Stimulated activated CD4-positive, alpha-beta T cell treated with anti-CD3 and anti-CD28 coated beads, Interleukin-1b, Interleukin-23, amount 100 ng/mL, for 24 hours (primary cell): ENCODE measurements at places on chromosomes 4 and X.

- DNase-seq = no peak
These were observed 105.1 kb downstream of the ADGRA3 start for GRCh38 chr4:22410645-22411247.

DNA sequence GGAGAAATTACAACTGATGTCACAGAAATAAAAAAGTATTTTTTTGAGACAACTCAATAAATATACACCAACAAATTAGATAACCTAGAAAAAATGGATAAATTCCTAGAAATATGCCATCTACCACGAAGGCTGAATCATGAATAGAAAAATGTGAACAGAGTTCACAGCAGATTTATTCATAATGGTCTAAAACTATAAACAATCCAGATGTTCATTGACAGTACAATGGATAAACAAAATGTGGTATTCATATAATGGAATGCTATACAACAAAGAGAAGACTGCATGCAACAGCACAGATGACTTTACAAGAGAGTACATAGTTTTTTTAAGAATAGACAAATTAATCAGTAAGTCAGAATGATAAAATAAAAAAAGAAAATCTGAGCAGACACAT lies 55.2 kb downstream of the CLOCK start:
- DNase-seq = no peak

DNA sequence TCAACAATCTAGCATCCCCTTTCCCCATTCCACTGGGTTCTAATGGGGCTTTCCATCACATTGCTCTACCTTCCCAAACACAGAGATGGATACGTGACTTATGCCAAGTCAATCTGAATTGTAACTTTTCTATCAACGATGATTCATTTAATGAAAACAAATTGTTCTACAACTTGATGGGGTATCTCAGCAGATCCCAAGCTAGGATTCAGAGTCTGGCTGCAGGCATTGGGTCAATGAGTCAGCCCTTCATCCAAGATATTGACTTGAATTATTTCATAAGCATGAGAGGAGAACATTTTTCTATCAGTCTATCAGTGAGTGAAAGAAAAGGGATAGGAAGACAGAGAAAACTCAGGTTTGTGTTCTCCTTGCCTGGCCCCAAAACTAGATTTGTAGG lies 15.0 kb upstream of the HPGDS start:
- DNase-seq = no peak

DNA sequence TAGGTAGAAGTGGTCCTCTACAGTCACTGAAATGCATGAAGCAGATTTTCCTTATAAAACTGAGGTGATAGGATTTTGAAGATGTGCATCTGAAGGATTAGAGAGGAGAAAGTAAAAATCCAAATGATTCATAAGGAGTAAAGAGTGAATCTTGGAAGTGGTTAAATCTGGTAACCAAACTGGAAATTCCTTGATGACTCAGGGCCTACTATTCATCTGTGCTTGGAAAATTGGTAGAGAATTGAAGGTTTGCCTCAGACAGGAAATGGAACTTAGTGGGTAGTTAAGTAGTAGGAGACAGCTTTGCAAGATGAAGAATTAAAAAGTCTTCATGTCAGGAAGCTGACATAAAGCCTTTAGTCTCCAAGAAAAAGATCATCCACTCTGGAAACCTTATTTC lies 368.9 kb upstream of the CTSO start:
- no peak for DNase-seq

GRCh38 chr4:113446019-113446418 lies 315.5 kb downstream of the CAMK2D start:
- DNase-seq = no peak

GRCh38 chrX:39682778-39683177 lies 415.0 kb downstream of the BCOR start:
- no peak for DNase-seq

DNA sequence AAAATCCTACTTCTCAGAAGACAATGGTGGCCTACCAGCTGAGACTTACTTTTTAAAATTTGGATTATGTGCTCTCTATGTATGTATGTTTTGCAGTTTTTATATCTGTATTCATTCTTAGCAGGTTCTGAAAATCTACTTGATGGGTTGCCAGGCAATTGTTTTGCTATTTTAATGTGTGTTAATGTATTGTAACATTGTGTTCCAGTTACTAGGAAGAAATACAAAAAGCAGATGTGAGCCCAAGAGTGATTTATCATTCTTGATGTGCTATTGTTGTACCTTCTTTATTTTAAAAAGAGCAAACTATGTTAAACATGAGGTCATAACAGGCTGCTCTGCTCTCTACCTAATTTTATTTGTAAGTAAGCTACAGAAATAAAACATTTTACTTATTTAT lies 81.9 kb downstream of the REPS2 start:
- DNase-seq = no peak

DNA sequence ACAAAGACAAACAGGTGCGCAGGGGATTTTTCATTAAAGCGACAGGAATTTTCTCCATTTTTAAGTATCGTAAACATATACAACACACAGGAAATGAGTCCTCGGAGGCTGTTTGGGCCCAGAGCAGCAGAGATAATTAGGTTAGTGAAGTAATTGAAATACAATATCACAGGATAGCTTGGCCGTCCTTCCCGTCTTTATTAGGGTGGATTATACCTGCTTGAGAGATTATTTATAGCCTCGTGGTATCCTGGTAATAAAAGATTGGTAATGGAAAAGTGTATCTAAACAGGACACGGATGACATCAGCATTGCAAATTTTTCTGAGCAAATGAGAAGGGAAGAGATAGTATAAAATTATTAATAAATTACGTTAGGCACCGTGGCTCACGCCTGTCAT lies 68.2 kb downstream of the CRLF2 start:
- DNase-seq = no peak

DNA sequence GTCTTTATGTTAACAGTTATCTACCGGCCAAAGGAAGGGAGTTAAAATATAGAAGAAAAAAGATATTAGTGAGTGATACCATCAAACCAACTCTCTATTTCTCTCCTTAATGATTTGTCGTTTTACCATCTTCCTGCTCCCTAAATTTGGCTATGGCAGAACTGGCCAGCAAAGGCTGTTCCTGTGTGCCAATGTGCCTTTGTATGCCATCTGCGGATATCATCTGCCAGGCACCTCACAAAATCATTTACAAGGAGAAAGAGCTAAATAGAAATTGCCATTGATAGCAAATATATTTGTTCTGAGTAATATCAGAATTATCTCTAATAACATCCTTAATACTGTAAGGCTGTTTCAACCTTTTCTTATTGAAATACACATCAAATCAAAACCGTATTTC lies 22.4 kb downstream of the GPM6A start:
- DNase-seq = no peak
